Bronchial epithelial cell (primary cell): ENCODE measurements at places on chromosomes 5 and 9.
A peak's percentile ranks its signal among the peaks of the same experiment; 100 is the strongest.

DNA sequence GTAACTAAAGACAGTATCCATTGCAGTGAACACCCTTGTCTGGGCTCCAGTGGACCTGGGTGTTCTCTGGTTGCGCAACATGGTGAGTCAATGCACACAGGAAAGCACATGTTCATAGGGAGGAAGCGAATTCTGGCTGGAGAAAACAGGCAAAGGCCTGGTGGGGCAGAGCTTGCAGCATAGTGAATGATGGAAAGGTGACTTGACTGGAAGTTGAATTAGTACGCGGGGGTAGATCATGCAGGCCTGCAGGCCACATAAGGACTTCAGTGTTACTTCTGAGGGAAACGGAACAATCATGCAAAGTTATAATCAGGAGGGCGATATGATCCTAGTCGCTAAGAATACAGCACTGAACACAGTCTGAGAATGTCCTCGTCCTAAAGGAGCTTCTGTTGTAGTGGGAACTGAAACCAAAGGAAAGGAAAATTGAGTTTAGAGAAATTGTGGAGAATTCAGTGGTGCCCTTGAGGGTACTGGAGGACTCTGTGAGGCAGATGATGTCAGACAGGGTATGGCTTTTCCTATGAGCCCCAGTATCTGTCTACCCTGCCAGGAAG is 71.9 kb upstream of the RANBP3L start:
- DNase-seq = peak; percentile 97

GRCh38 chr9:70480405-70480980 is 66.0 kb upstream of the KLF9 start:
- peak; percentile 54 for DNase-seq

DNA sequence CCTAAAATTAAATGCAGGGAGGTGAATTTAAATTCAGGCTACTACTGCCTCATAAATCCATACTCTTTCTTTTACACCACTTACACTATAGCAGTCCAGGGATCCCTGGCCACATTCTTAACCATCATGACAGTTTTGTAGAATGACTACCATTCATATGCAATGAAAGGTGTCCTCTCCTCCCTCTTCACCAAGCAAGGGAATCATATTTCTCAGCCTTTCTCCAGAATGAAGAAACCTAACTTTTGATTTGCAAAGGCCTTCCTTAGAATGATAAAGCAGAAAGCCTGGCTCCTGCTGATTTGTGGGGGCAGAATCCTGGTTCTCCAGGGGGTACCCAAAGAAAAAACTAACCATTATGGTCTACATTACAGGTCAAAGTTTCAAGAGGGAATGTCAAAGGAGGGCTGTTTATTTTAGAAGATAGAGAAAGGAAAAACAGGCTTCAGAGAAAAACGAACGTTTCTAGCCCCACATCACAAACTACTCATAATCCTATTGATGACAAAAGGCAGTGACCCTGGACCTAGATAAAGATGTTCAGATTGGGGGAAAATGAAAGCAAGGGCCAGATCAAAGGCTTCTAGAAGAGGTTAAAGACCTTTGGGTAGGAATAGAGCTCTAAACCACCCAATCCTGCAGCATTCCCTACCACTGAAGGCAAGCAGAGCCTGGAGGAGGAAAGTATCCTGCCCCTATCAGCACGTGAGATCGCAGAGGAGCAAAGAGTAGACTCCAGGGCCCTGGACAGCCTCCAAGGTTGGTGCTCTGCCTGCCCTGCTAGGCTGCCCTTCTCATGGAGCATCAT is 11.5 kb downstream of the WNT8A start:
- DNase-seq = no peak

- no peak for DNase-seq
Observed at GRCh38 chr5:71719063-71719964, at the start of gene CARTPT. CARTPT (plus strand) TSS chr5:71719275; CDS start chr5:71719294, 19 bp downstream.

- no peak for DNase-seq
Observed at GRCh38 chr5:119009131-119009530, 20.8 kb upstream of the DTWD2 start.

DNA sequence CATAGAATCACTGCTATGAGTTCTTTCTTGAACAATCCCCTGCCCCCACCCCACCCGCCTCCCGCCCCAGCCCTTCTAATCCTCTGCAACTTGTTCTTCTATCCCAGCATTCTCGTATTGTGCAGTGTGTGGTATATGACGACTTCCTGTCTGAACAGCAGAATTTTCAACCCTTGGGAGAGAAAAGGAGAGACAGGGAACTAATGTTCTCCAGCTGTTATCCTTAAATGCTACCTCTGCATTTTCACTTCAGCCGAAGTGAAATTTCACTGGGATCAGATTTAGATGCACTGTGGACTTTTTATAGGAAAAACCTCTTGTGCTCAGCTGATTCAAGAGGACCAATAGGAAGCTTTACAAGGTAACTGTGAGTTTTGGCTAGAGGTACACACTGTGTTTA is 2.2 kb downstream of the FBXL7 start:
- DNase-seq = no peak

- no peak for DNase-seq
Observed at GRCh38 chr9:91180240-91180929, 181.3 kb downstream of the AUH start.
